ENCODE measurements at places on chromosomes 1 and 21.
A peak's percentile ranks its signal among the peaks of the same experiment; 100 is the strongest.

DNA sequence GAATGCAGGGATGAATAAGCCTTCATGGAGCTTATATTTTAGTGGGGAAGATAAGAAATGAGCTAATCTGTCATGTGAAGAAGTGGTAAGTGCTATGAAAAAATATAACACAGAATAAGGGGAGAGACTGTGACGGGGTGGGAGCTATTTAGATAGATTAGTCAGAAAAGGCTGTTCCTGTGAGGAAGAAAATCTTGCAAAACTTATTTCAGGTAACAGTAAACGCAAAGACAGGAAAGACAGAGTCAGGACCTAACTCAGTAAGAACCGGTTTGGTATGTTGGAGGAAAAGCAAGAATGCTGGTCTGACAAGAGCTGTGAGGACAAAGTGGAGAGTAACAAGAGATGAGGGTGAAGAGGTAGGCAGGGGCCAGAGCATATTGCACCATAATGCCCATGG is 22.0 kb downstream of the GNAI3 start:
- no peak for DNase-seq

- DNase-seq = no peak
These were observed 25.0 kb upstream of the UAP1 start for GRCh38 chr1:162536511-162536910.

GRCh38 chr21:34671891-34672290 is 3.1 kb downstream of the CLIC6 start:
- DNase-seq = no peak

GRCh38 chr1:223338811-223339746 is 24.9 kb downstream of the SUSD4 start:
- no peak for DNase-seq

- no peak for DNase-seq
These were observed 22.0 kb downstream of the RLF start for GRCh38 chr1:40183055-40183710.

DNA sequence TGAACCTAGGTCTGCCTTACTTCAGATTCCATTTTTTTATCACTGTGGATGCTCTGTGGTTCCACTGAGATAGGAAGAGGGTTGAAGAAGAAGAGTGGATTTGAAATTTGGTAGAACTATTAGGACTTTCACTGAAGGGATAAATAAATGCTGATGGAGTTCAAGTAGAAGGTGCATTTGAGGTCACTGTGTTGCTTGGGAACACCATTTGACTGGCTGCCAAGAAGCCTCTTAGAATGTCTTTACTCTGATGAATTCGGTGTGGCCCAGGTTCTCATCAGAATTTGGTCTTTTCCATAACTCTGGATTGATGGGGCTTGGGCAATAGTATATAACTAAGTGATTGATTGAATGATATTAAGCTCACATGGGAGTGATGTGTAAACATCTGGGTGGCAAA is 11.9 kb downstream of the XPR1 start:
- no peak for DNase-seq

- DNase-seq = no peak
These were observed 16.5 kb upstream of the ZMYM1 start for GRCh38 chr1:35062518-35063196.

DNA sequence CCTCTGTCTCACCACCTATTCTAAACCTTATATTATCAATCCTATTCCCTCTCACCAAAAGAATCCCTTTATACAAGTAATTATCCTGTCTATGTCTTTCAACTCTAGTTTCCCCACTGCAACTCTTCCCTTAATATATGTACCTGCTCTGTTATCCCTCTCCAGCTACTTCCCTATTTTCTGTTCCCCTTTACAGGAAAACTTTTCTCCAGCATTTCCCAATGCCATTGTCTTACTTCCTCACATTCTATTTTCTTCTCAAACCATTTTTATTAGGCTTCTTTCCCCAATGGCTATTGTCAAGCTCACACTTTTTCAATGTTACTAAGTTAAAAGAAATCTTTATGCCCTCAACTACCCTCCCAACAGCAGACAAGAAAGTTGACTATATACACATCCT is 11.6 kb downstream of the DPYD start:
- no peak for DNase-seq

DNA sequence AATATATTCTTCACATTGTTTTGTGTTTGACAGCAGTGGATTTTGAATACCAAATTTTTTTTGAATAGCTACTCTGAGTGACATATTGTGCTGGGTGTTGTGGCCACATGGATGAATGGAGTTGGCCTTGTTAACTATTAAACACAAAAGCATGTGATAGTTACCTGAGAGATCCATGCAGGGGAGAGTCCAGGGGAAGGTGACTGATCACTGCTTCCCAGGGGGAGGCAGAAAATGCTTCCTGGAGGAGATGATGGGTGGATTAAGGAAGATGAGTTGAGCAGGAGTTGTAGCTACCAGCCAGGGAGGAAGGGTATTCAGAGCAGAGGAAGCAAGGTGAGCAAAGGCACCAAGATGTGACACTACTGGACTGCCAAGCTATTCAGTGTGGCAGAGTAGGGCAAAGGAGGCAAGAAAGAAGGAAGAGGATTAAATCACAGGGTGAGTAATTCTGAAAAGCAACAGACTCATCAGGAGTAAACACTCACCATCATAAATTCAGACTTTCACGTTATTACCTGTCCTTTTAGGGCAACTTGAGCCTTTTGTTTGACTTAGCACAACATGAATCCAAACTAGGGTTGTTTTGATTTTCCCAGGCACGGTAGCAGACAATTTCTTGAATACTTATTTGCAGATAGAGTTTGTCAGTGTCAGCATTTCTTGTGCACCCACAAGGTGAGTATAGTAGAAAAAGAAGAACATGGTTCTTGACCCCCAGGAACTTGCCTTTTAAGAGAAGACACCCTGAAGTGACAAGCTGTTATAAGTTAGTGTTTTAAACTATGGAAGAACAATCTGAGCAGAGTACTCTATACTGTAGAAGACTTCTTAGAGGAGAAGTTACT is 4.2 kb downstream of the CD46 start:
- no peak for DNase-seq

DNA sequence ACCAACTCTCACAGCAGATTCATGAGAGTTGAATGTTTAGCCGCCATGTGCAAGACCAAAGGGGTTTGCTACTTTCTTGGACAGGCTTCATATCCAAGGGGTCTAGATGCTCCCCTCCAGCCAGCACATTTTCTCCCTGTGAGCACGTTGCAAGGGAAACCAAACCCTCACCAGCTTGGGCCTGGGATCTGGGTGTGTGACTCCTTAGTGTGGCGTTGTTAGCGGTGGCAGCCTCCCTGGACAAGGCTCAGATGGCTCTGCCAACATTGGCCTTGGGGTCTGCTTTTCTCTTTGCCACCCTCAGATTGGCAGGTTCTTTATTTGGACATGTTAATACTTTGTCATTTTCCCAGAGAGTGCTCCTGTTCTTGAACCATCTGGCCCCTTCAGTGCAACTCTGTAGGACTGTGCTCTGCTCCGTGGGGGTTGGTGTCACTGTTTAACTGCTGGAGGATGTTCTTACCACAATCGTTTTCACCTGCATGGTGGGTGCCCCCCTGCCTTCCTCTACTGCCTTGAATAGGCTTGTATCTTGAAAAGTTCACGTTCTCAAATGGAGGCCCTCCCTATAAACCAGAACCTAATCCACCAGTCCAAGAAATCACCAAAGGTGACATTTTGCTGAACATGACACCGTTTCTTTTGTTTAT is 13.4 kb downstream of the ABCG1 start:
- no peak for DNase-seq

GRCh38 chr1:103424650-103425049 is 100.8 kb upstream of the RNPC3 start:
- DNase-seq = no peak

DNA sequence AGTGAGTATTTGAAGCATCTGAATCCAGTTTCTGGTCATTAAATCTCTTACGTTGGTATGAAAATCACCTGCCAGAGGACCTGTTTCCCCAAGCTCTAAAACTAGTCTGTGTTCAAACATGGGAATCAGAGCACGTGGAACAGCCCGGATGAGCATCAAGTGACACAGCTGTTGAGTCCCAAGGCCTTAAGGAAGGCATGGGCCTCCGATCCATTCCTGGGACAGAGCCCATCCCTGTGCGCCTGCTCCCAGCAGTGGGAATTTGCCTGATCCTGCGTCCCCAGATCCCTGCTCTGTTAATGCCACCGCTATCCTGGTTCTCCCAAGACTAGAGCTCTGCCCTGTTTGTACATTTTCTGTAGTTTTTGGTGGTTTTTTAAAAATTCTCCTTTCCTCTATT is 68.4 kb upstream of the FBXO28 start:
- no peak for DNase-seq

DNA sequence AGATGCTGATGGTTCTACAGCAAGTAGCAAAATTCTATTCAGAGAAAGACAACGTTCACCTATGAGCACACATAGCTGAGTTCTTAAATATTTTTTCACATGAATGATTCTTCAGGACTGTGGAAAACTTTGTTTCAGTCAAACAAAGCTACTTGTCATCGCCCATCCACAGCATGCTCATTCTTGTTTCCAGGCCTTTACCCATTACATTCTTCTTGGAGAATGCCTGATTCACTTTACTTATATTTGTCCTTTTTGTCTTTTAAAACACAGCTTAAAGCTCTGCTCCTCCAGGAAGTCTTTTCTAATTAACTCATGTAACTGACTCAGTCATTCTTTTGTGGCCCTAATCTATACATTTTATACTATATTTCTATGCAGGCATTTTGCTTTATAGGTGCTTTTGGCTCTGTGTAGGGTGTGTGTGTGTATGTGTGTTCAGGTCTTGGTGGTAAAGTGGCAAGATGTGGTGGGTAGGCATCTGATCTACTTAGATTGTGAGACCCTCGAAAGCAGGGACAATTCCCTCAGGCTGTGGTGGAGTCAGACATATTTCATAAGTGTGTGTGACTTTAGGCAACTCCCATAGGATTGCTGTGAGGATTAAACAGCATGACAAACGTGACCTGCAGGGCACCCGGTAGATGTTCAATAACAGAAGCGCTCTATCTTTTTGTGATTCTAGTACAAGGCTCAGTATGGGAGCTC is 11.8 kb upstream of the MARK1 start:
- no peak for DNase-seq

DNA sequence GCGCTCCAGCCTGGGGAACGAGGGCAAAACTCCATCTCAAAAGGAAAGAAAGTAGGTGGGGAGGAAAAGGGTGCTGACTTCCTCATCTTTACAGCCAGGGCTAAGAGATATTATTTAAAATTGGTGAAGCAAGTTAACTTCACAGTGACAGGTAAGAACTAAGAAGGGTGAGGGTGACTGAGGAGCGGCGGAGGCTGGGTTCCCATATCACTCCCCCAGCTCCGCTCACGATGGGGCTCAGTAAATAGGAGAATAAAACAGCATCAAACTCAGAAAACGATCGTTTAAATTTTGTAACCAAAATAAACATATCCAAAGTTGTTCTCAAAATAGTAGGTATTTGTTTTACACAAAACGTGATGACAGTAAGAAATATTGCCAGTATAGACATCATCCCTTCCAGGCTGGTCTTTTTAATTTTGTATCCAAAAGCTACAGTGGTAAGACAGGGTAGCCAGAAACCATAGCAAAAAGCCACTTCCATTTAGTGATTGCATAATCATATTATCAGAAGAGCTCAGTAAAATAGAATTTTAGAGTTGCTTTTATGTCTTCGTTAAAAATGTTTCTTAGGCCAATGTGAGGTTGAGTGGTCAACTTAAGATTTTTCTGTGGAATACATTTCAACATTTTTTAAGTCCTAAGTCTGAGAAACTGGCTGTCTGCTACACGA is 26.2 kb upstream of the ADARB1 start:
- DNase-seq = no peak

DNA sequence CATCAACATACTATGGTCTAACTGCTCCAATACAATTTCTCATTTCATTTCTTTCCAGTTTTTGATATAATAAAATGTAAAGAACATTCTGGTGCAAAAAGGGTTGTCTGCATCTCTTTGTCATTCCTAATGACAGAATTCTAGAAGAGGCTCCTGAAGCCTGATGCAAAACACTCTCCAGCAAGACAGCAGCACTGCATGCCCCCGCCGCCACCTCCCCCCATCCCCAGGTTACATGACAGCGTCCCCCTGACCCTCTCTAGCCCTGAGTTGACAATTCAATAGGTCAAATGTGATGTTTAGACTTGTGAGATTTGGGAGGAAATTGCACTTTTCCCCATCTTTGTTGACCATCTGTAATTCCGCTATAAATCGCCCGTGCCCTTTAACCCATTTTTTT is 64.6 kb upstream of the C1orf21 start:
- DNase-seq = no peak

DNA sequence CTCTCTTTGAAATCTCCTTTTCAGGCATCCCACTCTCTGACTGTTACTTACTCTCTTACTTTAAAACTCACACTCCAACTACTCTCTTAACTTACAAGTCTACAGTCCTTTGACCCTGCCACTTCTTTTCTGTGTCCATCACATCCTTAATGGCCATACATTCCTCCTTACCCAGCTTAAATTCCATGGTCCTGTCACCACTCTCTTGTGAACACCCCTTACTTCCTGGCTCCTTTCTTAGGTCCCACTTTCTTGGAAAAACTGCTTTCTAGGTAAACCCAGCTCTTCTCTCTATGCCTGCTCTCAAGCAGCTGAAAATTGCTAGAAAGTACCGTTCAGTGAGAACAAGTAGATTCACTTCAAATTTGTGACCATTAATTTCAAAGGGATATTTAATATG is 109.1 kb downstream of the OLFML2B start:
- DNase-seq = no peak

- no peak for DNase-seq
These were observed 6.5 kb upstream of the IGSF3 start for GRCh38 chr1:116674011-116674531.

DNA sequence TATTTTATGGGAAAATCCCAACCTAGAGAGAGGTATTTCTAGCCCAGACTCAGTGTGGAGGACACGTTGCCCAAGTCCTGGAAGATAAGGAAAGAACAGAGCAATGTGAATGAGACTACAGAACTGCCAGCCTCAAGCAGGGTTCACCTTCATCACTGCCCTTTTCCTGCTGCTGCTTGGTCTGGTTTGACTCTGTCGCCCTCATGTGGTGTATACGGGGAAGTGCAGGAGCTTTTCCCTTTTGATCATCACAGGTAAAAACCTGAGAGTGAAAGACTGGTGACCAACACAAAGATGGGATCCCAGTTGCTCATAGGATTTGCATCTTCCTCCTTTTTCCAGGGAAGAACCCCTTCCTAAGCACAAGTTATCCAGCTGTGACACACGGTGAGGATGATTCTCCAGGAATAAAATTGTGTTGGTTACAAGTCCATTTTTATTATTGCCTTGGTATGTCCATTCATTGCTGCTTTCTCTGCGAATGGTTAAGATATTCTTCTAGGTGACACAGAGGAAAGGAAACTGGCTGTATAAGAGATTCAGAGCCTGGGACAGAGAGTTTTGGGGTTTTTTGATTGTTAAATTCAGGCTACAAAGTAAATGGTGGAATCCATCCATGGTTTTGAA is 89.5 kb upstream of the CD53 start:
- DNase-seq = peak; percentile 26

DNA sequence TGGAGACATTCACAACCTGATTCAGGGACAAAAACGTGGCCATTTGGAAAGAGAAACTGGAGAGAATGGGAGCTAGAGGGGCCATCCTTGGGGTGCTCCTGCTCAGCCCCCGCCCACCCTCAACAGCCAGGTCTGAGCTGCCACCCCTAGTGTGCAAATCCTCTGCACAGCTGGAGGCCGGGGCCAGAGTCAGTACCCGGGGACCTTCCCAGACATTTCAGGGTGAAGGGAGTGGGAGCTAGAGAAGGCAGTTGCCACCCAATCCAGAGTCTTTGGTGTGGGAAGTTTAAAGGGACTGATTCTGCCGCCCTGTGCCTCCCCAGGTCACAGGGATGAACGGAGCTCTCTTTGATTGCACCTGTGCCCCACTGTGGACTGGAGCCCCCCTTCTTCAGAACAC is 397.4 kb downstream of the MATN1 start:
- DNase-seq = no peak

Measured in effector memory CD4-positive, alpha-beta T cell (primary cell).